ENCODE measurements at places on chromosomes 7 and 10.
A peak's percentile ranks its signal among the peaks of the same experiment; 100 is the strongest.

- DNase-seq: peak; percentile 20
Measured at GRCh38 chr10:28253169-28253785, 49.6 kb downstream of the MPP7 start.

DNA sequence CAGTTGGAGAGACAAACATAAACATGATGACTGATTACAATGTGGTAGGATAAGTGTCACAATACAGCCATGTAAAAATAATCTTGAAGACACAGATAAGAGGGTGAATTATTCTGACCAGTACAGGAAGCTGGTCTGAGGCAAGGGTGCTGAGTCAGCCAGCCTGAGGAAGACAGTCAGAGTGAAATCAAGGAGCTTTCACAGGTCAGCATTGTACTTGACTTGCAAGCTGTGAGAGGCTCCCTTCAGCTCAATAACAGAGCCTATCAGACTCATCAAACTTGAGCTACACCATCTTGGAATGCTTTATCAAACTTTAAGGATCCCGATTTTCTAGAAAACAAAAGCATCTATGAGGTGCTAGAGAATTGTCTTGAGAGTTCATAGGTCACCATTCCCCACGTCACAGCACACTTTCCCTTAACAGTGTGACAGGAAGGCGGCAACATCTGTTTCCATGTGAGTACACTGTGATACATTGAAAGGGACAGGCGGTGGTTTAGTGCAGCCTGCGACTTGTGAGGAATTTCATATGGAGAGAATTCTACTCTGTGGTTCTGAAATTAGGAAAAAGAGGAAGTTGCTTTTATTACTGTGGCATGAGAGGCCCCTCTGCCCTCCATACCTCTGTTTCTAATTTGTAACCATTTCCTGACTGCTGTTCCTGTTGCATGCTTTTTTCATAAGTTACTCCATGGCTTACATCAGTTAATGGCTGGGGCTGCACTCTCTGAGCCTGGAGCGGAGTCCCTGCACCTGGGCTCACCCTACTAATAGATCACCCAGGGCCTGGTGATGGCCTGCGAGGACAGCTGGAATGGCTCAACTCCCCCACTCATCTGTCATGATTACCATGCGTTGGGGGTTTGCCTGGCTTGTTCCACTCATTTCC lies 417.1 kb downstream of the SUGCT start:
- peak; percentile 88 for DNase-seq

- DNase-seq: no peak
Measured at GRCh38 chr7:46160861-46161260, 239.8 kb upstream of the IGFBP3 start.

GRCh38 chr10:35526746-35527145 lies 78.4 kb upstream of the GJD4 start:
- DNase-seq: no peak

- no peak for DNase-seq
Measured at GRCh38 chr7:115933471-115933870, 97.1 kb downstream of the TFEC start.

- DNase-seq: no peak
Measured at GRCh38 chr7:22429386-22429785, 70.6 kb downstream of the STEAP1B start.

DNA sequence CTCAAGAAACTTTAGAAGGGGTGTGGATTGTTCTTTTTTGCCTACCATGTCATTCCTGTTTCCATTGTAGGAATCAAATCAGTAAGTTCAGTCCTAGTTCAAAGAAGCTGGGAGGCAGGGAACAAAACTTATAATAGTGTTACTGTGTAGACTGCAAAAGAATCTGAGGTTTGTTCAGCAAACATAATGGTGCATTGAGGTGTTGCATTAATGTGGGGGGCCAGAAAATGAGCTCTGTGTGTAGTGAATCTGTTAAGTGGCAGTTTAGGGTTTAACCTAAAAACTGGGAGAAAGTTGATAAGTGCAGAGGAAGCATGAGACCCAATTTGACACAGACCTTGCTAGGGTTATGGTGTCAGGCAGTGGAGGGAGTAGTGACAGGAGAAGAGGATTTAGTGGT lies 197.7 kb downstream of the SUGCT start:
- DNase-seq: no peak

GRCh38 chr10:92350411-92350810 lies 59.4 kb downstream of the MARCHF5 start:
- no peak for DNase-seq

DNA sequence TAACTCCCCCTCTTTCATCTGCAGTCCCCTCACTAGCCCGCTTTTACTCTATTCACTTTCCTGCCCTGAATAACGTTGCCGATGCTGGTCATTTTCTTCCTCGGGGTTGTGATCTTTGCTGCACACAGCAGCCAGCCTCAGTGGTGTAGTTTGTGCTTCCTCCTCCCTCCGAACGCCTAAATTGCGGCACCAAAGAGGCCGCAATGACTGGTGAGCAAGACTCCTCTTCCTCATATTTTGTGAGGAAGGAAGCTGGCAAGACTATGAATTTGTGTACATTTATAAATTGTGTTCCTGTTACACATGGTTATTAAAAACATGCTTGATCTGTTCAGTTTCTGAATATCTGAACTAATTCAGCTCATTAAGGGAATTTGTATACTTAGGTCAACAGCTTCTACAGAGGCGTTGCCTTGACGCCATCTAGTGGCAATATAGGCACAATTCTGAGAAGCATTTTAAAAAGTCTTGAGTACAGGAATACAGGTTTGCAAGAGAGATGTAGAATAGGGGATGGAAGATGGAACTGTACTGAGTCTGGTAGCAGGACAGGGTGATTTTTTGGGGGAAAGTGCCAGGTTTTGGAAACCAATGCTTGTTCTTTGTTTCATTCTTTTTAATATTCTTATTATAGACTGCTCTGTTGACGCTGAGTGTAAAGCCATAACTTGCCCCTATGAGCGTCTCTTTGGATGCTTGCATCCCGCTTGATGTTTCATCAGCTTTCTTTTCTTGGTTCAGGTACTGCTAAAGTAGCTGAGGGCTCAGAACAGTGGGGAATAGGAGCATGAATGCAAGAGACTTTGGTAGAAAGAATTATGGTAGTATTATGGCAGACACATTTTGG lies 4.1 kb upstream of the TAS2R5 start:
- peak; percentile 36 for DNase-seq

DNA sequence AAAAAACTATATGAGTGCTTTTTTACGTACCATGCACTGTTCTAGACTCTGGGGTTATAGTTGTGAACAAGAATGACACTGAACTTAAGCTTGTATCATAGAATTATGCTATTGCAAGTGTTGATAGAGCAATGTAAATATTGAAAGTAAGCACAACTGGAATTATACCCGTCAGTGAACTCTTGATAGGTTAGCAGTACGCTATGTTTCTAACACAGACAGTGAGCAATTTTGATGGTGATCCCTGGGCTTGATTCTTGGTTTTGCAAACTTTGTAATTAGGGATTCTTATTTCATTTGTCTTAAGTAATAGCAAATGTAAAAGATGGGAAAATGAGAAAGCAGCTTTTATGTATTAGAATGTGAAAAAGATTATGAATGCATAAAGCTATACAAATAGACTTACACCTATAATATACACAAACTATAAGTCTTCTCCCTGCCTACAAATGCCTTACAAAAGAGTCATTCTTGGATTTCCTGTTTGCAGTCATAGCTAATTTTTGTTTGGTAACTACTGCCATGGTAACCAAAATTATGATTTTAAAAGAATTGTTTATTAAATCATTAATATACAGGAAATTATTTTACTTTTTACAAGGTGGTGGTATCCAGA lies 6.7 kb downstream of the TES start:
- DNase-seq: no peak

- DNase-seq: no peak
Measured at GRCh38 chr10:122663516-122664130, 36.0 kb downstream of the C10orf120 start.

- no peak for DNase-seq
Measured at GRCh38 chr10:34732926-34733325, 82.2 kb downstream of the PARD3 start.

GRCh38 chr10:4758256-4758655 lies 67.8 kb upstream of the AKR1E2 start:
- DNase-seq: no peak

GRCh38 chr10:84348860-84349259 lies 20.5 kb downstream of the CCSER2 start:
- DNase-seq: no peak

- no peak for DNase-seq
Measured at GRCh38 chr10:52869864-52870263, 97.3 kb upstream of the MBL2 start.

DNA sequence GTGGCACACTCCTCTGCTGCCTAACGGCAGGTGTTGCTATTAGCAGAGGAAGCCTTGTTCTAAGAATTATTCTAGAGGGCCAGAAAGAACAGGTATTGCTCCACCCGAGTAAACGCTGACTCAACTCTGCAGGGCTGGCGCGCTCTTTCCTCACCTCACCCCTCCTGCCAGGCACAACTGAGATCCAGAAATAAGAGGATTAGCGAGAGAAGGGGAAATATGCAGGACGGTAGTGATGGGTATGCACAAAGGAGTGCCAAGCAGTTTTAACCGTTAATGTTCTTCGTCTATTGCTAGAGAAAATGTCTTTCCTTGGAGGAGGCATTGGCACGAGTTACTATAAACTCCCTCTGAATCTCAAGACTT lies 369 bp upstream of the SCIN start:
- DNase-seq: no peak

DNA sequence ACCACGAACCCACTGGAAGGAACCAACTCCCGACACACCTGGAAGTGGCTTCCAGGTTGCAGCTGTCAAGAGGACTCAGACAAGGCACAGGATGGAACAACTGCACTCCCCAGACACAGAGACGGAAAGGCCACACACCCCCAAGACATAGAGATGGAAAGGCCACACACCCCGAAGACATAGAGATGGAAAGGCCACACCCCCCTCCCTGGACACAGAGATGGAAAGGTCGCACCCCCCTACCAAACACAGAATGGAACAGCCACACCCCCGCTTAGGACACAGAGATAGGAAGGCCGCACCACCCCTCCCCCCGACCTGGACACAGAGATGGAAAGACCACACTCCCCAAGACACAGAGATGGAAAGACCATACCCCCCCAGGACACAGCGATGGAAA lies 7.6 kb downstream of the ZNF511 start:
- no peak for DNase-seq

DNA sequence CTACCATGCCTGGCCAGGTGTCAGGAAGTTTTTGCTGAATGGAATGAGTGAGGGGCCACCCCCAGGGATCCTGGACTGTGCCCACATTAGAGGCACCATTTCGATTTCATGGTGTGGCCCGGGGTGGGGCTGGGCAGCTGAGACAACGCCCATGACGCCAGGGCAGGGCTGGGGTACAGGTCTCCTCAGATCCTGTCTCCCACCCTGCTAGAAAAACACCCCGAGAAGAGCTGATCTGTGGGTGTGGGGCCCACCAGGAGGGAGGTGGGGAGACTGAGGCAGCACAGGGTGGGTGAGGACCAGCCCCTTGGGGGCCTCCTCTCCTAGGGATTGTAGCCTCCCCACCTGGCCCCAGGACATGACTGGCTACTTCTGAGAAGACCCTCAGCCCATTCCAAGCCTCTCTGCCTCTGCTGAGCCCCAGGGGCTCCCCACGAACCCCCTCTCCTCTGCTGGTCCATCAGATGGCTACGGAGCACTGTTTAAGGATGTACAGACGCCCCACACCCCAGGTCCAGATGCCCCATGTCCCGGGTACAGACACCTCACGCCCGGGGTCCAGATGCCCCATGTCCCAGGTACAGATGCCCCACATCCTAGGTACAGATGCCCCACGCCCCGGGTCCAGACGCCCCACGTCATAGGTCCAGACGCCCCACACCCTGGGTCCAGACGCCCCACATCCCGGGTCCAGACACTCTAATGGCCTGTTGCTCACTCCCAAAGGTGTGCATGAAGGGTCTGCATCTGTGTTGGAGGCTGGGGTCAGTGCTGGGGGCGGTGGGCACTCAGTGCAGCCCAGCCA lies 99.4 kb downstream of the MICALL2 start:
- DNase-seq: no peak

DNA sequence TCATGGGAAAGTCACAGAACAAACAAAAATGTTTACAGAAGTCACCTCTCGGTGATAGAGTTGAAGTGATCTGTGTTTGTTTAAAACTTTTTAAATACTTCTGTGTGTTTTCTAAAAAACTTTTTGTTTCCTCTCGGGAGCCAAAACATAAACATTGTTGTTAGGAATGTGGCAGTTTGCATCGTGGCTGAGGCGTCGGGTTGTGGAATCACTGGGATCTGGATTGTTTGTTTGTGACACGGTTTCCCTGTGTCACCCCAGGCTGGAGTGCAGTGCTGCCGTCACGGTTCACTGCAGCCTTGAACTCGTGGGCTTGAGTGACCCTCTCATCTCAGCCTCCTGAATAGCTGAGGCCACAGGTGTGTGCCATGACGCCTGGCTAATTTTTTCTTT lies 29.0 kb upstream of the SUN1 start:
- no peak for DNase-seq

GRCh38 chr10:50369931-50370330 lies 118.6 kb upstream of the ASAH2 start:
- DNase-seq: no peak

DNA sequence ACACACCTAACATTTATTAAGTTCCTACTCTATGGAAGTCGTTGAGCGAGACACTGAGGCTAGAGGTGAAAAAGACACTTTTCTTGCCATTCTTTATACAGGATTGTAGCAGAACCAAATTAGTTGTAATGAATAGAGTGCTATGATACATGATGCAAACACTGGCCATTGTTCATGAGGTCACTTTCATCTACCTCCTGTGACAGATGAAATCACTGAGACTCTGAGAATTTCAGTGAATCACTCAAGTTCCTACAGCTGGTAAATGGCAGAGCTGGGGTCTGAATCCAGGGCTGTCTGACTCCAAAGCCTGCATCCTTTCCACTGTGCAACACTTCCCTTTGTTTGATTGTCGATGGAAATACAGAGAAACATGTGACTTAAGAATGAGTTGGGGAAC lies 657.6 kb downstream of the LRMDA start:
- no peak for DNase-seq

DNA sequence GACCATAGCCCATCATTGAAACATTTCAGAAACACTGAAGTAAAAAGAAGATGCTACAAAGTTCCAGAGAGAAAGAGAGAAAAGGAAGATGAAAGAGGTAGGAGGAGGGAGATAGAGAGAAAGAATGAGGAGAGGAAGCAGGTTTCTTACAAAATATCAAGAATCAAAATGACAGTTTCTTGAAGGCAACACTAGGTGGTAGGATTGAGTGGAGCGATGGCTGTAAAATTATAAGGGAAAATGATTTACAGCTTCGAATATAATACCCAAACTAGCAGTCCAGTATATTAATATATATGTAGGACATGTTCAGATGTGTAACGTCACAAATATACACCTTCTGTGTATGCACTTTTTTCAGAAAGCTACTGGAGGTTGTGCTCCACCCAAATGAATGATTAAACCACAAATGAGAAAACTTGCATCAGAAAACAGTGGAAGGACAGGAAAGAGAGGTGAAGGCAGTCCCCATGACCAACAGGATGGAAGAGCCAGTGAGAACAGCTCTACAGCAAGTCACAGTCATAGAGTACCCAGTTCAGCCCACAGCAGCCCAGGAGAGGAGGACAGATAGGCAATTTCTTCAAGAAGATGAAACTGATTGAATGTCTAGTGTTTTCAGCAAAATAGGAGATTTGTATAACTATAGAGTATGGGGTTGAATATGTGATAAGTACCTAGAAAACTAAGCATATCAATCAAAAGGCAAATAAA lies 151.5 kb upstream of the TARP start:
- no peak for DNase-seq

Measured in suppressor macrophage (primary cell).